Stimulated activated naive CD4-positive, alpha-beta T cell treated with Interleukin-2 at 50 U/mL for 16 hours (primary cell): ENCODE measurements at places on chromosomes 5 and 9.

- no peak for DNase-seq
Measured at GRCh38 chr9:35810122-35810521, 1.9 kb downstream of the SPAG8 start.

- DNase-seq: no peak
Measured at GRCh38 chr9:34419716-34420504, 38.5 kb downstream of the FAM219A start.

DNA sequence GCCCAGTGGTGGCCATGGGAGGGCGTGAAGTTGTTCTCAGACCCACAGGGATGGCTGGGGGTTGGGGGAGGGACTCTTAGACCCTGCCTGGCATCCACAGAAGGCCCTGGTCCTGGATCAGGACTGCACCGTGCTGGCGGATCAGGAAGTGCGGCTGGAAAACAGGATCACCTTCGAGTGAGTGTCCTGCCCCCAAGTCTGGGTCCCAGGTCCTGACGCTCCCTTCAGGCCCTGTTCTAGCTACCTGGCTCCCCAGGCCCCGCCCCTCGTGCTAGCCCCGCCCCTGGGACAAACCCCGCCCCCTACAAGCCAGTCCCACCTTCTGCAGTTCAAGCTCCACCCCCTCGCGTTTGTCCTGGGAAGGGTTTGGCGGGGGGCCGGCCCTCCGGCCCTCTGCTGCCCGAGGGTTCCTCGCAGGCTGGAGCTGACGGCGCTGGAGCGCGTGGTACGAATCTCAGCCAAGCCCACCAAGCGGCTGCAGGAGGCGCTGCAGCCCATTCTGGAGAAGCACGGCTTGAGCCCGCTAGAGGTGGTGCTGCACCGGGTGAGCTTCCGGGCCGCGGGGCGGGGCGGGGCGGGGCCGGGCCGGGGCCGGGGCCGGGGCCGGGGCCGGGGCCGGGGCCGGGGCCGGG, 12.9 kb downstream of the RGS14 start:
- DNase-seq: peak; percentile 39

GRCh38 chr9:120110520-120110919, 469.4 kb downstream of the CDK5RAP2 start:
- no peak for DNase-seq

GRCh38 chr9:87640385-87640795, 85.5 kb upstream of the CTSL start:
- no peak for DNase-seq

GRCh38 chr9:135698767-135699166, 514 bp downstream of the SOHLH1 start:
- no peak for DNase-seq

DNA sequence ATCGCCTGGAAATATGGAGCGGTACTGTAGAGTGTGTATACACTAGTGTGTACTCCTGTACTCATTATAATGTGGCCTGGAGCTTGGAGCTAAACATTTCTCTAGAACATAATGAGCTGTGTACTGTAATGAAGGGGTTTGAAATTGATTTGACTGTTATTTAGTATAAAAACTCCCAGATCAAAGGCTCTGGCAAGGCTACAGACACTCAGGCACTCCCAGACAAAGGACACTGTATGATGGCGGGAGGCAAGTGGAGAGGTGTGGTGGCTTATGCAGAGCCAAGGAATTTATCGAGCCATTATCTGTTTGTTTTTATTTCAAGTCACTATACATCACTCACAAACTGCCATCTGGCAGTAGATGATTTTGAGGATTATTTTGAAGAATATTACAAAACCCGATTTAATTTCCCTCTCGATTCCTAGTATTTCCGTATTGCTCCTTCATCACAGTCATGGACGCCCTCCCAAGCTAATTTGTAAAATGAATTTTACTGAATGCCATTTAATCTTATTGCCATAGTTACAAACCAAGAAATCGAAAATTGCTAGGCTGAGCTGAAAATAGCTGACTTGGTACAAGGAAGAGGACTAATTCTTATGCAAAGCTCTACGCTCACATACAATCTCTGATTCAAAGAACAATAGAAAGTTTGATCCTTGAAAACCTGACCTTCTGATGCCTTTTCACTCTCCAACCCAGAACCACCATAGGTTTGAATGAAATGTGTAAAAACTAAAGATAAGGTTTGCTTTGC, 240.2 kb upstream of the SEMA6A start:
- DNase-seq: no peak

DNA sequence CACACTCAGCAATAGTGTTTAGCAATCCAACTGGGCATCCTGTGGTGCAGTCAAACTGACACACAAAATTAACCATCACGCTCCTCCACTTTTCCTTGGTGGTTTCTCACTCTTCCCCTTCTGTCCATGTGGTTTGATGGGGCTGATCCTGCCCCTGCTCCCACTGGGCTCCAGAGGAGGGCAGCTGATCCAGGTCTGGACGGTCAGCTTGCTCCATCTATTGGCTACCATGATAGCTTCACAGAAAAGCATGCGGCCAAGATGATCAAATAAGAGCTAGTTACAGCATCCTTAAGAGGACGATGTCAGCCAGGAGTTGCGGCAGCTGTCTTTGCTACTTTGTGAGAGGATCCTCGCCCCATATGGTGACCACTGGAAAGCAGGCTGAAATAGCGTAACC, 29.6 kb upstream of the RANBP17 start:
- DNase-seq: no peak

GRCh38 chr9:72352911-72353388, 12.1 kb downstream of the ZFAND5 start:
- DNase-seq: no peak

- DNase-seq: no peak
Measured at GRCh38 chr5:138650196-138650595, 75.0 kb upstream of the HSPA9 start.

- no peak for DNase-seq
Measured at GRCh38 chr5:68273717-68274409, 58.3 kb downstream of the PIK3R1 start.

- DNase-seq: no peak
Measured at GRCh38 chr9:2248768-2249265, 233.7 kb downstream of the SMARCA2 start.

DNA sequence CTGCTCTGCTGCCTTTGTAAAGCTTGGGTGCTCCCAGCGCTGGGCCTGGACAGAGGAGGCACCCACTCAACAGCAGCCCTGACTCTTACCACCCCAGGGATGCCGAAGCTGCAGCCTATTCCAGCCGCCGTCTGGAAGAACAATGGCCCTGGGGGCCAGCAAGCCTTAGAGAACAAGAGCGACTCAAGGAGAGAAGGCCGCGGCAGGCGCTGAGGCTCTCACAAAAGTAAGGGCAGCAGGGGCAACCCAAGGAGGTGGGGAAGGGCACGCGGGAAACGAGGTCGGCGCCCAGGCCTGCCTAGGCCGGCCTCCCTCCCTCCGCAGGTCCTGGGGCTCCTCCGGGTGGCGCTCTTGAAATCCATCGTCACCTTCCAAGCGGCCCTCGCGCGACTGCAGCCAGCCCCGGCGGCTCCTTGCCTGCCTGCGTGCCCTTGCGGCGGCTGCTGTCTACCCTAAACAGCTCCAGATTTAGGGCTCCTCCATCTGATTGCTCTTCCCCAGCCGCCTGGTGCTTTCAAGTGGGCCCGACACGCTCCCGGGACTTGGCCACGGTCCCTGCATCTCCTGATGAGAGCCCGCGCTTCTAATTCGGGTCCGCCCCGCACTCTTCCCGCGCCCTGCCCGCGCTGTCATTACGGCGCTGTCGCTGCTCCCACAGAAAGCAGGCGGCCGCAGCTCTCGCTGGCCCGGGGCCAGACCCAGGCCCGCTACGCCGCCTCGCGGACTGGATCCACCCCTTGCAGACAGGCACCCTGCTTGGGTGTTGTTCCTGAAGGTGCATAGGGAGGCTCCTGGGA, 213.3 kb downstream of the SEMA6A start:
- DNase-seq: no peak

GRCh38 chr5:134392301-134392700, 19.4 kb downstream of the CDKN2AIPNL start:
- no peak for DNase-seq

- DNase-seq: no peak
Measured at GRCh38 chr5:113804264-113804663, 290.8 kb downstream of the YTHDC2 start.

DNA sequence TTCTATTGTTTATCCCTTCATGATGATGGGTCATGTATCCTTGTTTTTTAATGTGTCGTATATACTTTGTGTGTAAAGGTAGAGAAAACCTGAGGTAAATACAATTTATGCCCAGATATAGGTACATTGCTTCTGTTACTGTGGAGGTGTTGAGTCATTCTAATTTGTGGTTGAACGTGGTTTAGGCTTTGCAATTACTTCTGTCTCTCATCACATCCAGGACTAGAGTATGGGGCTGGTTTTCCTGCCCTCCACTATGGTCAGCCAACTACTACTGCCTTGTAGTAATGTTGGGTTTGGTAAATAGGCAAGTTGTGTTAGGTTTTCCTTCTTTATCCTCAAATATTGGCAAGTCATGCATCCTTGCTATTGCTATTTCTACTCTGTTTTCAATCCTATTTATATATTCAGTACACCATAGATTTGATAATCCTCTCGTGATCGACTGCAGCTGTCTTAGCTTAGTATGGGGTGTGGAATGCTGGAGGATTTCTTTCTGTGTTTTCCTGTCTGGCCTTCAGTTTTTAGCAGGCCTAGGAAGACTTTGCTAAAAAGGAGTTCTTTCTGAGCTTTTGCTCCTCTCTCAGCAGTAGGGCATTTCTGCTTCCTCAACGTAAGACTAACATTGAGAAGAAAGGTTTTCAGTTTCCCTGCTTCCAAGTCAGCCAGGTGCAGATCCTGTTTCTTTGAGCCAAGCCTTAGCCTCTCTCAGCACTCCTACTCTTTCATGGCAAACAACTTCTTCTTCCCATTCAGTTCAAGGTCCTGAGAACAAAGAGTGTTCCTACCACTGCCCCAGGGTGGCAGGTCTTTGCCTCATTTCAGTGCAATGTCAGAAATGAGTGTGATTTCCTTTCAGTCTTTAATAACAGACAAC, 844.4 kb upstream of the CDH18 start:
- no peak for DNase-seq

GRCh38 chr5:36628695-36629094, 22.3 kb downstream of the SLC1A3 start:
- no peak for DNase-seq

DNA sequence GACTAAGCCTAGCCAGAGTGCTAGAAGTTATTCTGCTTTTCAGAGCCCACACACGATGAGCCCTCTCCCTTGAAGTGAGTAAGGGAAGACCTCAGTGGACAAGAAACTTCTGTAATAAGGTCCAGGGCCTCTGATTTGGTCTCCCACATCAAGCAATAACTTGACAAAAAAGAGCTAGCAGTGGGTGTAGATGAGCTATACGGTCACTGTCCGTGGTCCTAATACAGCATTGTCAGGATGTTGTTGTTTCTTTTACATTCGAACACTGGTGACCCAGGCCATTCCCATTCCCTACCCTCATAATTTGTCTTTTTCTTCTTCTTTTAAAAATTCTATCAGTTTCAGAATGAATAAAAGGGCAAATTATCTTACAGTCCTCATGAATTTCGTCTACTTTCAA, 5.2 kb downstream of the PCSK1 start:
- no peak for DNase-seq

DNA sequence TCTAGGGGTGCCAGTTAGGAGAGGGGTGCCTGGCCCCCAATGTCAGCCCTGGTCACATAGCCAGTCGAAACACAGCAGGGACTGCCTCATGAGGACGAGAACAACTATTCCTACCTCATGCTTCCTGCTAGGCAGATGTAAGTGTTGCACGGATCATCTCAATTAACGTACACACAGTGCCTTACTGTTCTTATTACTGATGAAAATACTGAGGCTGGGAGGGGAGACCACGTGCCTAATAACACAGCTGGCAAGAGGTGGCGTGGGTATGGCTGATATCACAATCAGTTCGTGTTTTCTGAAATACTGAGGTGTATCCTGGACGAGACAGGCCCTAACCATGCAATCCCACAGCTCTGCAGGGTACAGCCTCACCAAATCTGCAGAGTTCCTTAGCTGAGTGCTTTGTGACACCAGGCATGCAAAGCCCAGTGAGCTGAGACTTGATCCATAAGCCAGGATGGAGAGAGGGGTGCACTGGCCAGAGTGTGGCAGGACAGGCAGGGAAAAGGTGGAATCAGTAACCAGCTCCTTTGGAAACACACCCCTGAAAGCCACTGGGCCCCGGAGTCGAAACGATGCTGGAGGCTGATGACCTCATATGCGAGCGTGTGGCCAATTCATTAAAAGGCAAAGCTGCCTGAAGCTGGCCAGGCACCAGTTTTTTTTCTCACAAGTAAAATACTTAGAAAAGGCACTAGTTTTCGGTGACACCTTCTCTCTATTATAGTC, 63.9 kb downstream of the PRRT1B start:
- DNase-seq: no peak

- DNase-seq: no peak
Measured at GRCh38 chr5:89055015-89055694, 172.2 kb upstream of the MEF2C start.

- DNase-seq: no peak
Measured at GRCh38 chr5:75551471-75551870, 39.8 kb downstream of the POLK start.

DNA sequence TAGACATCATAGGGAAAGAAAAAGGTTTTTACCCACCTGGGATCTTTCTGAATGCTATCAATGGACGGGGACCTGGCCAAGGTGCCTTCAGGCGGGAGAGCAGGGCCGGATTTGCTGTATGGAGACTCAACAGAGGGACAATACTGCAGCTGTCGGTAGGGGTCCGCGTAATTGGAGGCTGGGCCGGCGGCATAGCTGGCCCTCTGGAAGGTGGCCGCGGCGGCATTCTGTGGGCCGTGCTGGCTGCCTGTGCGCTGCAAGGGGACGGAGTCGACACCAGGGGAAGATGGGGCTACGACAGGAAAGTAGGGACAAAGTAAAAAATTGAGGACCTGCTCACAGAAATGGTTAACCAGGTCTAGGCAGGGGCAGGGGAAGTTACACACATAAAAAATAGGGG, 557.9 kb downstream of the CTNND2 start:
- DNase-seq: no peak

DNA sequence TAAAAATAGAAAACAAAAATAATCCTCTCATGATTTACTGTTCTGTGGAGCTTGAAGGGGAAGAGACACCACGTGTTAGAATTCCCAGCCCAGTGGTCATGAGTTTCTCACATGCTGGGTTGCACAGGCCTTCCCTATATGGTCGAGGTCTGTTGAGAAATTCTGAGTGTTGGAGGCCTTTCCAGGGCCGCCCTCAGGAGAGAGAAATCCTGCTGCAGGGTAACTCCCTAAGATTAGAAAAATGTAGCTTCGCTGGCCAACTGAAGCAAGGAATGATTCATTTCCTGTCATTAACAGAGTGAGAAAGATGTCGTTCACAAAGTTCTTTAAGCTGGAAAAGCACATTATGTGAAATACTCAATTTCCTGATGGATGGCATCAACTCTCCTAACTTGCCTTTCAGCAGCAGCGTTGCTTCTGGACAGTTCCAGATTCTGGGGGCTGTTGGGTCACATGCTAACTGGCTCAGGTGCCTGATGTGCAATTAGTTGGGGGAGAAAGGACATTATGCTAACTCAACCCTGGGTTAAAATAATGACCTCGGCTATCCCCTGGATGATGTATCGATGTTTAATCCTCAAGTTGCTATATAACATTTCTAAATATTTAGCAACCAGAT, 104.8 kb upstream of the CD180 start:
- DNase-seq: no peak
